ENCODE measurements at places on chromosomes 4 and X.

- no peak for DNase-seq
Measured at GRCh38 chr4:99151995-99152394, 7.9 kb upstream of the ADH4 start.

- no peak for DNase-seq
Measured at GRCh38 chr4:7753271-7753670, 186.4 kb downstream of the AFAP1 start.

GRCh38 chr4:119068529-119068962 is 67.1 kb upstream of the MYOZ2 start:
- DNase-seq: no peak

DNA sequence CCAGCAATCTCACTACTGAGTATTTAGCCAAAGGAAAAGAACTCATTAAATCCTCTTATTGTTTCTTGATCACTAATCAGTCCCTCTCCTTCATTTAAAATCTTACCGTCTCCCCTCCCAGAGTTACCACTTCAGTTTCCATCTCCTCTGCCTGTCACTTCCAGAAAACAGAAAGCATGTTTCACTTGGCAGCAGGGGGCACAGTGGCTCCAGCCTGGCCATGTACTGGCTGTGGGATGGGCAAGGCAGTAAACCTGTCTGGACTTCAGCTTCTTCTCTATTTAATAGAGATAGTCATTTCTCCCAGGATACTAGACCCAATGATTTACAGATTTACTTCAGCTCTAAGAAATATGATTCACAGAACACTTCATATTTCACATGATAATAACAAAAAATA is 63.2 kb downstream of the CD40LG start:
- no peak for DNase-seq

DNA sequence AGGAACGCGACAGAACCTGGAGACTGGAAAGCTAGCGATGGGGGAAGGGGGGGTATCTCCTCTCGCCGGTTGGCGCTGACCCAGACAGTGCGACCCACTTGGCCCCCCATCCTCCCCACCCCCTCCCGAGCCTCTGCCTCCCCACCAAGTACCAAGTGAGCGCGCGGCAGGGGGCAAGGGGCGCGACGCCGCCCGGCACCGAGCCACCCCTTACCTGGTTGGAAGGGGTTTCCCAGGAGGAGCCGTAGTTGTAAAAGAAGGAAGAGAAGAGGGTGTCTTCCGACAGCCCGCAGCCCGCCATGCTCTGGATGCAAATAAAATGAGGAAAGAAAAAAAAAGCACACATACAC is 112.2 kb downstream of the DHX15 start:
- DNase-seq: no peak

- no peak for DNase-seq
Measured at GRCh38 chr4:157127571-157127970, 51.6 kb downstream of the GLRB start.

GRCh38 chr4:143337600-143338287 is 1.1 kb downstream of the GAB1 start:
- DNase-seq: peak; percentile 46

DNA sequence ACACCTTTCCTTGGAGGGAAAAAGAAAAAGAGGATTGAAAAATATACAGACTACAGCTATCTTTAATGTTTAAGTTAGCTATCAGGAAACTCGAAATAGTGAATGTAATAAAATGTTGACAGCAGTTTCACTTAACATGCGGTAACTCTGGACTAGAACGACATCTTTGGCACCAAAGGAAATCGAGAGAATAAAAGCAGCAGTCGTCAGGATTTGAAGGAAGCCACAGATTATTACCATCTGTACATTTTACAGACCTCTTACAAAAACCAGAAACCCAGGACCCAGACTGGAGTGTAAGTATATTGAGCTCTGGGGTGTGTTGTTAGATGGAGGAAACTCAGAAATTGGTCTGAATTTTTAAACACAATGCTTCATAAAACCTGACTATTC is 51.6 kb upstream of the STOX2 start:
- no peak for DNase-seq

DNA sequence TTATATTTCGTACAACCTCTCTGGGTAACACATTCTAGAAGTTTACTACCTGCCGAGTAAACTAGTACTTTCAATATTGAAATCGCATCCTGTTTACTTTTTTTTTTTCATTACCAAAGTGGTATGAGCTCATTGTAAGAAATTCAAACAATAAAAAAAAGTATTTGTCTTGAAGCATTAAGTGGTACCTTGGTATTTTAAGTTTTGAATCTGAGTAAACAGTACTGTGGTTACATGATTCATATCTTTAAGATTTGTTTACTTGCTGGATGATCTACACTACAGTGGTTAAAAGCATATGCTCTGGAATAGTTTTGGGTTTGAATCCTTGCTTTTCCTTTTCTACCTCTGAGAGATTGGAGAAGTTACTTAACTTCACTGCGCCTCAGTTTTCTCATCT is 3.8 kb upstream of the MMGT1 start:
- no peak for DNase-seq

GRCh38 chr4:149120331-149121022 is 678.3 kb upstream of the NR3C2 start:
- DNase-seq: no peak

- DNase-seq: no peak
Measured at GRCh38 chrX:21735768-21736127, 22.2 kb downstream of the SMPX start.

- no peak for DNase-seq
Measured at GRCh38 chr4:182752158-182752910, 164.9 kb downstream of the DCTD start.

DNA sequence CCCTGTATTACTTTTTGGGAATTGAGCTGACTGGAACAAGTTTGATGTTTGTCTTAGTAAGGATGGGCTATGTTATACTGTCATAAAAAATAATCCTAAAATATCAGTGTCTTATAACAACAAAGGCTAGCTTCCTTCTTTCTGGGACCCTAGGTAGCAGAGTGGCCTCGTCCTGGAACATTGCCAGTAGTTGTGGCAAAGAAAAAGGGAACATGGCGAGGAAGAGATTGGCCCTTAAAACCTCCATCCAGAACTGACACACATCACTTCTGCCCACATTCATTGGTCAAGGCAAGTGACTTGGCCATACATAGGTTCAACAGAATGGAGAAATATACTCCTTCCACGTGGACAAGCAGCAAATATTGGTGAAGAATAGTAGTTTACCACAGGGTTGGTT is 287.9 kb downstream of the PPP1R2C start:
- DNase-seq: no peak

GRCh38 chrX:134172588-134173259 is 64.3 kb upstream of the CCDC160 start:
- peak; percentile 11 for DNase-seq

- DNase-seq: no peak
Measured at GRCh38 chrX:50432829-50433289, 37.8 kb downstream of the DGKK start.

DNA sequence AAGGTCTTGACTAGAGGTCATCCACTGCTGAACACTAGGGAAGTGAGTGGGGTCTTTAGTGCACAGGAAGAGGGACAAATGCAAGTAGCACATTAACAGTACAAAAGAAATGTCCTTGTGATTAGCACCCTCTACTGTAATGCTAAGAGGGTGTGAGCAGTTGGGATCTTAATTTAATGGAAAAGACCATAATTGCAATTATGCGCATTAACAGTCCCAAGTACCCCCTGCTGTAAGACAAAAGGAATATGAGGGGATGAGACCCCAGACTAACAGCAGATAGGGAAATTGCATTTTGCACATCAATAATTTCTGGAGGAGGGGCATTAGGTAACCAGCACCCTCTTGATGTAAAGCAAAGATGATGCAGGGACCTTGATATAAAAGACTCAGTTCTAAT is 285.0 kb downstream of the CHIC1 start:
- DNase-seq: no peak

DNA sequence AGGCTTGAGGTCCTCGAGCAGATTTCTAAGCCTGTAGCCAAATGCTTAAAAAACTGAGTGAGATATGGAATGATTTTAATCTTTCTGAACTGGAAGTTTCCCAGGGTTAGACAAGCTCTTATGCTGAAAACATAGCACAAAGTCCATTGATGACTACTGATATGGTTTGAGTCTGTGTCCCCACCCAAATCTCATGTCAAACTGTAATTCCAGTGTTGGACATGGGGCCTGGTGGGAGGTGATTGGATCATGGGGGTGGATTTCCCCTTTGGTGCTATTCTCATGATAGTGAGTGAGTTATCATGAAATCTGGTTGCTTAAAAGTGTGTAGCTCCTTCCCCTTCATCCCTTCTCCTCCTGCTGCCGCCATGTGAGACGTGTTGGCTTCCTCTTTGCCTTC is 454.9 kb downstream of the SPRY1 start:
- DNase-seq: no peak

All from dorsolateral prefrontal cortex (tissue), 122 donors.